Stimulated activated CD8-positive, alpha-beta memory T cell treated with anti-CD3 and anti-CD28 coated beads, Interleukin-7, amount 100 ng/mL, for 48 hours (primary cell): ENCODE measurements at places on chromosomes 13 and 19.

DNA sequence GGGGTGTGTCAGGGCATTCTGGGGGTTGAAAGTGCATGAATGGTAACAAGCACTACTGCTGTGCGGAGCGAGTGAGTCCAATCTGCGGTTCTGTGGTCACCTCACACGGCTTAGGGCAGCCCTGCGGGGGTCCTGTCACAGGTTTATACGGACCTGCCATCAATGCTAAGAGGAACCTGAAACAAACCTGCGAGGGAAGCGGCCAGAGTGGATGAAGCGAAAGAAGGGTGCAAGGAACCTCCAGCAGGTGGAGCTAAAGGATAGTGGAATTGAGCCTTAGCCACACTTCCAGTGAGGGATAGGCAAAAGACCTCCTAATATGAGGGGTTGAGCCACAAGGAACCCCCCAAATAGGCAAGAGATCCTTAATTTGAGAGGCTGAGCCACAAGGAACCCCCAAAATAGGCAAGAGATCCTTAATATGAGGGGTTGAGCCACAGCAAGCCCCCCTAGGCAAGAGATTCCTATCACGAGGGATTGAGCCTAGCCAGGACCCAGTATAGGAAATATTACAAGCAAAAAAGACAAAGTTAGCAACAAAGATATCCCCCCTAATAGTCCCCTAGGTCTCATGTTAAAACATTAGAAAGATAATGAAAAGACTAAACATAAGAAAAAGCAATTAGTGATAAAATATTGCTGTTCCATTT, 6.3 kb upstream of the ZNF69 start:
- peak; percentile 33 for DNase-seq

- DNase-seq = peak; percentile 74
Observed at GRCh38 chr19:47240996-47241918, 10.3 kb upstream of the BBC3 start.

- DNase-seq = no peak
Observed at GRCh38 chr19:771332-771785, 20.4 kb downstream of the MISP start.

DNA sequence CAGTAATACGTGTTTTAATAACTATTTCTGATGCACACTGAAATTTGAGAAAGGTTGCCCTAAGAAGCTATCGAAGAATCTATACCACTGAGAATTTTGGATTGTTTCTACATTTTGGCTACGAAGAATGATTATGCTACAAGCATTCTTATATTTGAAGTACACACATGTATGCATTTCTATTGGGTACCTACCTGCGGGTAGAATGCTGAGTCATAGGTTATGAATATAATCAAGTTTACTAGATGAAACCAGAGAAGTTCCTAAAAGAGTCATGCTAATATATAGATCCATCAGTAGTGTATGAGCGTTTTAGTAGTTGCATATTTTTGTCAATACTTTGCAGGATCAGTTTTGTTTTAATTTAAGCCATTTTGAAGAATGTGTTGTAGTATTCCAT, 62.0 kb upstream of the PCDH20 start:
- DNase-seq = no peak

DNA sequence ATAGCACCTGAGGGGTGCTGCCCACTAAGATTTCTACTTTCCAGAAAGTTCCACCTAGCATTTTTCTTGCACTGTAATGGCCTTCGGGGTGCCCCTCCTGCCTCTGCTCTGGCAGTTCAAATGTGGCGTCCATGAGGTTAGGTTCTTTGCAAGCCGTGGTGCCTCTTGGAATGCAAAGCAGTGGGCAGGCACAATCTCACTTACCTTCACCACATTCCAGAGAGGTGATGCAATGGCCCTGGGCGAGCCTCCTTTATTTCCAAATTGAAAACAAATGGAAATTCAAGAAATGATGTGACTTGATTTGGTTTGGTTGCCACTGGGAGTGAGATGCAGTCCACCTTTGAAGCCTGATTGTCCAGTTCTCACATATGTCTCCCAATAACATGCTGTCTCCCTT, 46.9 kb downstream of the FGF9 start:
- DNase-seq = no peak

- DNase-seq = no peak
Observed at GRCh38 chr13:101846701-101847100, 394.2 kb downstream of the ITGBL1 start.

GRCh38 chr13:91955546-91956355, 557.3 kb downstream of the GPC5 start:
- DNase-seq = no peak

GRCh38 chr19:35038623-35039512, 2.7 kb upstream of the HPN start:
- DNase-seq = no peak

DNA sequence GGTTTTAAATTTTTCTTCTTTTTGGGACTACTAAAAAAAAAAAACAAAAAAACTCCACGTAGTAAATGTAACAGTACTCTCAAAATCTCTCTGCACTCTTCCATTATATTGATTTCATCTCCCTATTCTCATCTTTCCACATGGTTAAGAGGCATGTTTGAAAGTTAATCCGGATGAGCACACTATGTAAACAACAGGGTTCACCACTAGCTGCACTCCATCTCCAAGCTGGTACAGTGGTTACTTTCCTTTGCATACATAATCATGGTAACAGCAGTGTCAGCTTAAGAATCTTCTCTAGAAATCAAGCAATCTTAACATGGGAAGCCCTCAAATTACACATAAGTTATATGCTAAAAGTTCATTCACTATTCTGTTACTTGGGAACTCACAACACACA, 92.6 kb downstream of the MIPEP start:
- no peak for DNase-seq

DNA sequence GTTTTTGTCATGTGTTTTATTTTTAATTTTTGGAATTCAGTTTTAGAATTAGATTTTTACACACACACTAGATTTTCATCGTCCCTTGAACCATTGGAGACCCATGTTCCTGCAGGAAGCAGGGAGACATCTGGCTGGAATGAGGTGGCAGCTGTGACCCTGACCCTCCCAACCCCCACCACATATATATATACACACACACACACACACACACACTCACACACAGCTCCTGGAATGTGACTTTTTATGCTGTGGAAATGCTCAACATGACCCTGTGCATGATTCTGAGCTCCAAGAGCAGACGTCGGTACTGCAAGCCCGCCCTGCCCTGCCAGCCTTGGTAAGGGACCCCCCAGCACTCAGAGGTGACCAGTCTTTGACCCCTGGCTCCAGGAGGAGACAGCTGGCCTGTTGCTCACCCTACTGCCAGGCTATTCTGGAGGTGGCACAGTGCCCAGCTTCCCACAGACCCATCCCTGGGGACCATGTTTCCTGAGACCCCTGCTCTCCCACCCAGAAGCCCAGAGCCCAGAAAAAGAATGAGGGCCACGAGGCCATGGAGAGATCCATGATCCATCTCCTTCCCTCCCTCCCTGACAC, 103.2 kb upstream of the VSTM2B start:
- DNase-seq = no peak

DNA sequence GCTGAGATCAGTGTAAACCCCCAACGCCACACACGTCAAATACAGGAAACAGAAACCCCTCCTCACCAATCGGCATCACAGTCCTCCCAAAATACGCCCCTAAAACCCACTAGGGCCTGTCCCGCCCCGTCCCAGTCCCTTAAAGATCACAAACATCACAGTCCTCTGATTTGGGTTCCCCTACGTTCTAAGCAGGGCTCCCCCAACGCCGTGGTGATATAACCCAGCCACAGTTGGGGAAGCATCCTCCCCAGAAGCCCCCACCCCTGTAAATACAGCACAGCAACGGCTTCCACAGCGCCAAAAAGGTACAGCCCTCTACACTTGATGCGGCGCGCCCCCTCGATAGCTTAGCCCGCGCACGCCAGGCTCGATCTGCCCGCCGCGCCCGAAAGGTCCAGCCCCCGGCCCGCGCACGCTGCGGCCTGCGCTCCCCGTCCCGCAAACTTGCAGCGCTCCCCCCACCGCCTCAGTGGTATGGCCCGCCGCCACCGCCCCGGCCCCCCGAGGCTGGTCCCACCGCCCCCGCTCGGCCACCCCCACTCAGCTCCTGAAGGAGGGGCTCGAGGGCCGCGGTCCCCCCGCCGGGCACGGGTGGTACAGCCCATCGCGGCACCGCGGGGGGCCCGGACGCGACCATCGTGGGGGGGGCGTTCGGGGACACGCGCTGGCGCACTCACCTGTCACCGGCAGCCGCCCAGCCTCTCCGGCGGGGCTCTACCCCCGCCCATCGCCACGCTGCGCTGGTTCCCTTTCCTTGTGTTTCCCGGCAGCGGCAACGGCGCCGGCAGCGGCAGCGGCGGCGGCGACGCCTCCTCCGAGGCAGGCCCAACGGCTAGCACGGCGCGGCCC, at the start of gene AKT2:
AKT2 (minus strand) TSS at position 845 of the 852 bp plus-strand sequence. CDS start 20,078 bp downstream, outside the sequence.
- peak; percentile 57 for DNase-seq

GRCh38 chr13:37313372-37313771, 207.9 kb upstream of the CSNK1A1L start:
- DNase-seq = no peak

- no peak for DNase-seq
Observed at GRCh38 chr13:97346097-97346496, 87.9 kb upstream of the RAP2A start.

DNA sequence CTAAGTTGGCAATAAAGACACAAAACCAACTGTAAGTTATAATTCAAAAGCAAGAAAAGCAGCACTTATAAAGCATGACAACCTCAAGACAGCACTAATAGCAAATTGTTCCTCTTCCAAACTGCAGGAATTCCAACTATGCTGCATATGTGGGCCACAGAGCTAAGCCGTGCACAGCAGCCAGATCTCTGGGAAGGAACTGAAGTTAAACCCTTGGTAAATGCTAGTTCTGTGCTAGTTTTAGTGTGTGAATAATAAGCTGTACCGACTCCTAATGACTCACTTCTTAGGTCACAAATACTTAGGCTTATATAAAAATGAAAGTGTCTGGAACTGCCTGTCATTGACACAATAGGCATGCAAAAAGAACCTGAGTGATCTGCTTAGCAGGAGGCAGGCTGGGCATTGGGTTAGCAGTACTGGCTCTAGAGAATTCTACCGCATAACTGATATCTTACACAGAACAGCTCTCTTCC, 21.2 kb upstream of the GTF3A start:
- DNase-seq = no peak

DNA sequence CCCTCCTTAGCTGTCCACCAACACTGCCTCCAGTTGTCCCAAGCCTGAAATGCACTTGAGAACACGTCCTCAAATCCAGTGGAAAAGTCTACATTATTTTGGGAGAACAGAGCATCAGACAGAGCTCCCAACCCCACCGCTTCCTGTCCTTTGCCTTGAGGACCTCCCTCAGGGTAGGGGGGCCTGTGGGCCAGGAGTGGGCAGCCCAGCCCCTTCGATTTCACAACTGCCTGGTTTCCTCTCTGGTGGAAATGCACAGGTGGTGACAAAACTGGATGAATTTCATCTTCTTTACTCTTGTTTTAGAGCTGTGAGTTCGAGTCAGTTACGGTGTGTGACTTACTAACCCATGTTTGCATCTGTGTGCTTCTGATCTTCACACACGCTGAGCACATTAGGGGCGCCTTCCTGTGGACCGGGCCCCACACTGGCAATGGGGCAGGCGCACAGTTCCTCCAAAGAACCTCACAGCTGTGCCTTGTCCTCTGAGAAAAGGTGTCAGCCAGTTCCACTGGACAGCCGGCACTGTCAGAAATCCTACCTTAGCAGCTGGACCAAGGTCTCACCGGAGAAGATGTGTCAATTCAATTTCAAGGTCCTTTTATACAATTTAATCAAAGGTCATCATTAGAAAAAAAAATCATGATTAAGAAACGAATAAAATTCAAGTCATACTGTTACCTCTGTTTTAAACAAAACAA, 80.2 kb downstream of the IRS2 start:
- DNase-seq = no peak

- DNase-seq = no peak
Observed at GRCh38 chr19:49570997-49571676, 9.2 kb downstream of the NOSIP start.

- no peak for DNase-seq
Observed at GRCh38 chr19:39546599-39546998, 6.6 kb upstream of the EID2 start.

- DNase-seq = no peak
Observed at GRCh38 chr19:49712397-49712859, 21.5 kb downstream of the CPT1C start.

DNA sequence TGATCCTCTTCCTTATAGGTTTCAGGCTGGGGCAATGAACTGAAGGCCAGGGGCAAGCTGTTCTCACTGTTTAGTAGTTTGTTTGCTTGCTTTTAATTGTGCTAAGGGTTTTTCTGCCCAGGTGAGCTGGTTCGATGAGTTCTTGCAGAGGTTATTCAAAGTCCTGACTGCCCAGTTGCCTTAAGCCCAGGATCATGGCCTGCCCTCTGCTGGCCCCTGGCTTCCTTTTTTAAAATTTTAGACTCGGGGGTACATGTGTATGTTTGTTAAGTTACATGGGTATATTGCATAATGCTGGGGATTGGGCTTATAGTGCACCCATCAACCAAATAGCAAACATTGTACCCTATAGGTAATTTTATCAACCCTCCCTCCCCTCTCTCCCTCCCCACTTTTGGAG, 65.7 kb downstream of the ZNF536 start:
- DNase-seq = no peak

- DNase-seq = peak; percentile 25
Observed at GRCh38 chr13:50080911-50081678, 65.9 kb downstream of the KCNRG start.

DNA sequence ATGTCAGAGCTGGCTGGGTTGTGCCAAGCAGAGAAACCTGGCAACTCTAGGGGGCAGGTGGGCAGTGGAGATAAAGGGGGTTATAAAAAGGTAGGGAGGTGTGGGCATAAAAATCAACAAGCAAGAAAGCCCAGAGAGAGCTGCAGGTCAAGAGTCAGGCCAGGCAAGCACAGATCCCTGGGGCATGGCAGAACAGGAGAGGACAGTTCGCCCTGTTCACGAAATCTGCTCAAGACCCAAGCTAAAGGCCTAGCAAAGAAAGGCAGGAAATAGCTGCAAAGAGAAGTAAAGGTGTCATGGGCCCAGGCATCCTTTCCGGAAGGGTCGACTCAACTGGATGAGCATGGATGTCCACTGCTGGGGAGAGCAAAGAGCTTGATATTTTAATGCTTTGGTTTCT, 3.4 kb downstream of the MBNL2 start:
- DNase-seq = no peak

GRCh38 chr13:23901365-23901764, 4.1 kb upstream of the C1QTNF9B start:
- DNase-seq = no peak

DNA sequence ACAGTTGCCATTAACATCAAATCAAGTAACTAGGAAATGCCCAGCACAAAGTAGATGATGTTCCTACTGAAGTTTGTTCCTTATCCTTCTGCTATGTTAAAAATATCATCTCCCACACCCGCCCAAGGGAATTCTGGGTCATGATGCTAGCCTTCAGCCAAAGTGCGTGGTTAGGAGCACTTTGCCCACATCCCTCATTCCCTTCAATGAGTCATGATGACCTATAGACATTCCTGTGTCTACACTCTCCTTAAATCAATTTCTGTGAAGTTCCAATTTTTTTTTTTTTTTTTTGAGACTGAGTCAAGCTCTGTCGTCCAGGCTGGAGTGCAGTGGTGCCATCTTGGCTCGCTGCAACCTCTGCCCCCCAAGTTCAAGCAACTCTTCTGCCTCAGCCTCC, 17.0 kb downstream of the RXFP2 start:
- no peak for DNase-seq
